ENCODE measurements at places on chromosomes 11 and 22. TPM values are rescaled to one million over a fixed set of nuclear protein-coding genes. Genes with fewer than 3 reads are reported as not detected.

OR52A1 gene
- total RNA-seq: not detected

UCP2 gene
- total RNA-seq: 1.3 TPM

TOLLIP gene
- 18.1 TPM for total RNA-seq

GPR83 gene
- not detected for total RNA-seq

TMPRSS5 gene
- 0.26 TPM for total RNA-seq

TRIM68 gene
- 7.6 TPM for total RNA-seq

PPME1 gene
- 21.0 TPM for total RNA-seq

PGM2L1 gene
- total RNA-seq: 40.5 TPM

C1QTNF4 gene
- total RNA-seq: 0.76 TPM

FOLR3 gene
- total RNA-seq: not detected

HPX gene
- total RNA-seq: not detected

IGHMBP2 gene
- total RNA-seq: 7.9 TPM

PKDREJ gene
- under 0.01 TPM for total RNA-seq

INS gene
- not detected for total RNA-seq

KRTAP5-1 gene
- not detected for total RNA-seq

OR10A2 gene
- not detected for total RNA-seq

OR6T1 gene
- total RNA-seq: not detected

FAM83F gene
- not detected for total RNA-seq

GTPBP1 gene
- total RNA-seq: 19.2 TPM

CASP5 gene
- total RNA-seq: not detected

SPI1 gene
- not detected for total RNA-seq

STX5 gene
- 42.4 TPM for total RNA-seq

GLYATL2 gene
- total RNA-seq: under 0.01 TPM

CARD18 gene
- total RNA-seq: not detected

CATSPERZ gene
- 0.11 TPM for total RNA-seq

RAG2 gene
- not detected for total RNA-seq

ACAT1 gene
- total RNA-seq: 158 TPM

CRYBA4 gene
- not detected for total RNA-seq

ASRGL1 gene
- total RNA-seq: 2.1 TPM

SESN3 gene
- total RNA-seq: 28.6 TPM

SMIM35 gene
- total RNA-seq: not detected

STK33 gene
- total RNA-seq: 1.4 TPM

ARSA gene
- total RNA-seq: 8.7 TPM

CNIH2 gene
- total RNA-seq: not detected

NEFH gene
- total RNA-seq: 0.11 TPM

ACR gene
- 0.34 TPM for total RNA-seq

REXO2 gene
- 165 TPM for total RNA-seq

APOL4 gene
- 2.7 TPM for total RNA-seq

TBX1 gene
- total RNA-seq: 38.6 TPM

CBLIF gene
- total RNA-seq: not detected

RNASEH2C gene
- 55.8 TPM for total RNA-seq

MIEF1 gene
- total RNA-seq: 13.6 TPM

KRTAP5-11 gene
- not detected for total RNA-seq

SERPING1 gene
- total RNA-seq: not detected

MYOD1 gene
- total RNA-seq: not detected

PNPLA3 gene
- total RNA-seq: 0.33 TPM

ZFP91 gene
- total RNA-seq: 39.3 TPM

CD3G gene
- total RNA-seq: not detected
